T-helper 2 cell treated with Interferon-gamma antibody and Interleukin-4, amounts not matched to agents 100 ng/mL and 5 ng/mL, for 36 hours (primary cell): ENCODE measurements at places on chromosomes 16 and 17. TPM values are rescaled to one million over a fixed set of nuclear protein-coding genes. Genes with fewer than 3 reads are reported as not detected.

The ABAT gene
- total RNA-seq: 8.5 and 9.4 TPM in 2 replicates

The LPO gene
- total RNA-seq: not detected in 2 replicates

The CACNG1 gene
- not detected in 2 replicates for total RNA-seq

The CHRNE gene
- 0.25 and 0.73 TPM in 2 replicates for total RNA-seq

The MYH2 gene
- total RNA-seq: not detected in 2 replicates

The DCAF7 gene
- 128 and 131 TPM in 2 replicates for total RNA-seq

The TNS4 gene
- 11.3 and 14.0 TPM in 2 replicates for total RNA-seq

The CCL17 gene
- not detected in 2 replicates for total RNA-seq

The IRX6 gene
- total RNA-seq: not detected in 2 replicates

The KRT34 gene
- not detected in 2 replicates for total RNA-seq

The SMPD3 gene
- total RNA-seq: 3.0 and 4.3 TPM in 2 replicates

The GLP2R gene
- not detected in 2 replicates for total RNA-seq

The ASGR1 gene
- 0.91 and 1.8 TPM in 2 replicates for total RNA-seq

The WNK4 gene
- 0.11 and 0.50 TPM in 2 replicates for total RNA-seq

The TEX19 gene
- 0.09 and 0.14 TPM in 2 replicates for total RNA-seq

The CRYBA1 gene
- not detected in 2 replicates for total RNA-seq

The PRAC1 gene
- not detected in 2 replicates for total RNA-seq

The LRRC37A gene
- 2.9 and 3.2 TPM in 2 replicates for total RNA-seq
